Glutamatergic neuron (in vitro differentiated cells): ENCODE measurements at places on chromosomes 3 and 15. TPM values are rescaled to one million over a fixed set of nuclear protein-coding genes. Genes with fewer than 3 reads are reported as not detected.

GRCh38 chr15:36632226-36632625 lies 52.8 kb downstream of the CDIN1 start:
- no peak for DNase-seq

DNA sequence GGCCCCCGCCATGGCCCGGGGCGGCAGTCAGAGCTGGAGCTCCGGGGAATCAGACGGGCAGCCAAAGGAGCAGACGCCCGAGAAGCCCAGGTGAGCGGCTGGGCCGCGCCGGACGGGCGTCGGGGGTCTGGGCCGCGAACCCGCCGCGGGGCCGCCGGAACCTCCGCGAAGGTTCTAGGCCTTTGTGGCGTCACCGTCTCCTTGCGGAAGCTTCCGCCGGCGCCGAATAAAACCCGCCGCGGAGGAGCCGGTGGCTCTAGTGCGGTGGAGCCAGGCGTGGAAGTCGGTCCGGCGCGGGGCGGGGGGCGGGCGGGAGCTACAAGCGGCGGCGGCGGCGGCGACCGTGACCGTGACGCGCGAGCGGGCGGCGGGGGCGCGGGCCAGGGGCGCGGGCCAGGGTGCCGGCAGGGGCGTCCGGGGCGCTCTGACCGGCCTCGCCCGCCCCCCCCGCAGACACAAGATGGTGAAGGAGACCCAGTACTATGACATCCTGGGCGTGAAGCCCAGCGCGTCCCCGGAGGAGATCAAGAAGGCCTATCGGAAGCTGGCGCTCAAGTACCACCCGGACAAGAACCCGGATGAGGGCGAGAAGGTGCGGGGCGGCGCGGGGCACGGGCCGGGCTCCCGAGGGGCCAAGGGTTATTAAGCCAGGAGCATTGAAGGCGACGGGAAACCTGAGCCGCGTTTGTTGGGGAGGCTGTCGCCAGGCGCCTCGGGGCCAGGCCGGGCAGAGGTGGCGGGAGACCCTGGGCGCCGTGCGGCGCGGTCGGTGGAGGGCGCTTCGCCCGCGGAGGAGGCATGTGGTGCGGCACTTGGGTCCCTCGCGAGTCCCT lies at the start of gene DNAJA4:
DNAJA4 (plus strand) TSS at position 259 of the 833 bp plus-strand sequence; CDS start at position 461, 202 bp downstream.
- peak; percentile 44 for DNase-seq

- DNase-seq, result no peak
Observed at GRCh38 chr3:16589867-16590624, 15.2 kb downstream of the DAZL start.

DNA sequence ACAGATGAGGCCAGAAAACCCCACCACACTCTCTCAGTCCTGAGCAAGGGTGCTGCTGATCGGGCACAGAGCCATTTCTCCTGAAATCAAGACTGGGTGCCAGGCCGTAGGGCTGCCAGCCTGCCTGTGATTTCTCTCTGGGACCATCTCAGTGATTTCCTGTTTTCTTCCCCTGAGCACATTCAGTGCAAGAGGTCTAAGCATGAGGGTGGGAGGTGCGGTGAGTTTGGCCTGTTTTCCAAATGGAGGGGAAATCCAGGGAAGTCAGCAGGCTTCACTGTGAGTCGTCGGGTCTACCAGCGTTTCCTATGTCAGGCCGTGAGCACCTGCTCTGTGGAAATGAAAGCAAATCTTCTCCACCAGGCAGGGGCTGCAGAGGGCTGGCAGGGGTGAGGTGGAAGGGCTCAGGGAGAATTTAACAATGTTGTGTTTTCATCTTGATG lies 82.3 kb downstream of the ST6GAL1 start:
- no peak for DNase-seq

GRCh38 chr3:66808891-66809594 lies 189.1 kb upstream of the KBTBD8 start:
- no peak for DNase-seq

DNA sequence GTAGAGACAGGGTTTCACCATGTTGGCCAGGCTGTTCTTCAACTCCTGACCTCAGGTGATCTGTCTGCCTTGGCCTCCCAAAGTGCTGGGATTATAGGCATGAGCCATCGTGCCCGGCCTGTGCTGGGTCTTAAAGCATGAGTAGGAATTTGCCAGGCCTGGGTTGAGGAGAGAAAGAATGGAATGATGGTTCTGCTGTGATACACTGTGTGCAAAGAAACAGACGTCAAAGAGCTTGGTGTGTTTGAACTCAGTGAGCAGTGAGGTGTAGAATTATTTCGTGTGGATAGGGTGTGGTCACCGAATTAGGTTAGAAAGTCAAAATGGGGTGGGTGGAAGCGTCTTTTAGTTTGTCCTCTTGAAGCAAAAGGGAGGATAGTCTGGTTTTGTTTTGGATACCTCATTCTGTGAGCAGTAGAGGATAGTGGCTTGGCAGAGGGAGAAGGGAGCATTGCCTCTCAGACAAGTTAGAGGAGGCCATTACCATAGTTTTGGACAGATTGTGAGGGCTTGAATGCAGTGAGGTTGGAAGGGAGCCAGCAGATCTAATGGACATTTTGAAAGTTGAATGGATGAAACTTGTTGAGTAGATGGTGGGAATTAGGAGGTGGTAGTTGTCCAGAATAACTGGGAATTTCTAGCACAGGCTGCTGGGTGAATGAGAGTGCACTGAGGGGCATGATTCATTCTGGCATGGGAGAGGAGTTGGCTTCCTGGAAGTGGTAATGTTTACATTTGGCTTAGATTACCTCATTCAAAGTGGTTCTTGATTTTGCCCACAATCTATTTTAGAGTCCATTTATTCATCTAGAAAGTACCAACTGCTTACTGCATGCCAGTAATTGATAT lies 27.2 kb downstream of the AKAP13 start:
- DNase-seq, result no peak

GRCh38 chr3:21952856-21953255 lies 201.8 kb upstream of the ZNF385D start:
- DNase-seq, result no peak

GRCh38 chr15:80036071-80036470 lies 23.4 kb upstream of the ZFAND6 start:
- no peak for DNase-seq

The CSK gene
- total RNA-seq, result 72.6 TPM

The PML gene
- total RNA-seq, result 27.6 TPM

The SERINC4 gene
- total RNA-seq, result not detected

The PRR20G gene
- not detected for total RNA-seq
